ENCODE measurements at places on chromosomes 1 and 21. TPM values are rescaled to one million over a fixed set of nuclear protein-coding genes. Genes with fewer than 3 reads are reported as not detected.

- no peak for DNase-seq
Measured at GRCh38 chr1:55040933-55041494, 1.7 kb downstream of the PCSK9 start.

The CA6 gene
- total RNA-seq, result not detected

DNA sequence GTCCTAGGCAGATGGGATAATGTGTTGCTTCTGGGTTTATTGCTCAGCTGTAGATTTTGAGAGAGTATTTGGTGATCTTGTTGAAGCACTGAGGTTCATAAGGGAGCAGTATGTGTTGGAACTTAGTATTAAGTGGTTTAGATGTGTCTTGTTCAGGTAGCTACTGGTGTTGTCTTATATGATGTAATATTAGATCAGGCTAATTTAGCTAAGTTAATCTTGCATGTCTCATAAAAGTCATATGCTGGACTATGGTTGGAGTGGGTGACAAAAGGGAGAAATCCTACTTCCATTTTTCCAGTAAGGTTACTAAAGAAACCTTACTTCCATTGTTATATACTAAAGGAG is 196.4 kb downstream of the CLEC20A start:
- DNase-seq, result no peak

DNA sequence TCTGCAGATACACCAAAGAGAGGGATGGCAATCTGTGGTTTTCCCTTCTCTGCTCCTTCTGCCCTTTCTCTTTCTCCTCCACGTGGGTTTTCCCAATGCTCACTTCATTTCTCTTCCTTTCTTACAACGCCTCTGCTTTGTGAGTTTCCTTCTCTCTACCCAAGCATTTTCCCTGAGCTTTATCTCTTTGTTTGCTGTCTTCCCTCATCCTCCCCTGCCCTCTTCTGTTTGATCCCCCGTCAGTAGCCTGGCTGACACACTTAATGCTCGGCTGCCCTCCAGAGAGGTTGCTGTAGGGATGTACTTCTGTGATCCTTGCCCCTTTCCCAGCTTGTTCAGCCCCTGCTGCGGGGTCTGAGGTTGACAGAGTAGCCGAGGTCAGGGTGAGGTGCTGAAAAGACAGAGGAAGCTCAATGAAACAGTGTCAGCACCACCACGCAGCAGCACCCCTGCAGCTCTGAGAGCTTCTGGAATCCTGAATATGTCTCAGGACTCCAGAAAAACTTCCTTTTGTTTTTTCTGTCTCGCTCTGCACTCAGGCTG is 6.0 kb downstream of the EDARADD start:
- no peak for DNase-seq

GRCh38 chr1:39204441-39205081 is at the start of gene MACF1:
Gene MACF1, plus strand, starts transcription at chr1:39204695. Its CDS starts 328 bp downstream, at chr1:39205023.
- no peak for DNase-seq

The AGBL4 gene
- total RNA-seq, result not detected

Data from HCT116 (cell line).